ENCODE measurements at places on chromosomes 5 and 9. TPM values are rescaled to one million over a fixed set of nuclear protein-coding genes. Genes with fewer than 3 reads are reported as not detected.

Gene GDNF
- not detected for total RNA-seq

Gene MCTP1
- 203 TPM for total RNA-seq

Gene ZNF354C
- total RNA-seq, result 4.7 TPM

Gene PCDHGA2
- 1.2 TPM for total RNA-seq

Gene ARHGEF37
- 7.1 TPM for total RNA-seq

Gene PCDHGA6
- 2.9 TPM for total RNA-seq

Gene ALDOB
- not detected for total RNA-seq

Gene SLC6A3
- total RNA-seq, result not detected

Measured in endothelial cell of umbilical vein (primary cell).